ENCODE measurements at places on chromosomes 2 and 18.

GRCh38 chr2:68837861-68838341 lies 33.3 kb downstream of the BMP10 start:
- DNase-seq, result no peak

GRCh38 chr18:65610939-65611338 lies 139.9 kb upstream of the CDH7 start:
- DNase-seq, result no peak

- DNase-seq, result no peak
Measured at GRCh38 chr2:32357318-32358110, 691 bp downstream of the BIRC6 start.

DNA sequence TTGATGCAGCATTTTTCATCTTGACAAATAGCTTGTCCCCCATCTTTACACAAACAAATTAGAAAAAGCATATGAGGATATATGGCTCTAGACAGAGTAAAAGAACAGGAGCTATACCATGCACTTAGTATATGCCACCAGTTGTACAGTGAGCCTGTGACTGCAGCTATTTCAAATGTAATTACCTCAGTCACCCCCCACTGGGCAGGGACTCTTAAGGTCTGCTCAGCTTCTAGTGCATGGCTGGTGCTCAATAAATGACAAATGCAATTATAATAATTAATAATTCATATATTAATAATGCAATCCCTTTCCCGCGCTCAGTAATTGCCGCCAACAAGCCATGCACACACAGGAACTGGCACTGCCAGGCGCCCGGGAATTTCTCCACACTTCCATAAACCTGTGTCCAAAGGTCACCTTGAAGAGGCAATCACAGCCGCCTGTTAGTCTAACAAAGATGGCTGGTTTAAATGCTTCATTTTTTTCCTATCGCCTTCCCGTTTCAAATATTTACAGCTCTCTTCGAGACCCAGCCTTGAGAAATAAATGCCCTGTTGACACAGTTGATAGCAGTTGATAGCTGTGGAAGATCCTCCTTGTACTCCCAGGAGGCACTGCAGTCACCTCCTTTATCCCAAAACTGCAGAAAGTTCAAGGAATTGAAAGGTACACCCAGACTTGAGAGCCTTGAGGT lies 156.6 kb downstream of the INO80D start:
- no peak for DNase-seq

DNA sequence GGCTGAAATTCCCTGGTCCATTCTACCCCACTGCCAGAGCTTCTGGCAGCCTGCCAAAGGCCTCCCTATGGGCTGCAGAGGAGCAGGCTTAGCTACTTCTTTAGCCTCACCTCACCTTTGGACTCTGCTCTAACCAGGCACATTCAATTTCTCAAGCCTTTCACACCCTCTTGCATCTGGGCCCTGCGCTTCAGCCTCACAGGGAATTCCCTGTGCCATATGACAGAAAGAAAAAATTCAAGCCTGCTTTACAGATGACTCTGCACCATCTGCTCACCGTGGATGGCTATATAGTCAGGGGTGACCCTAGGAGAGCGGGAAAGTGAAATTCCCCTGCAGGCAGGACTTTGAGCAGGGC lies 62.5 kb downstream of the REEP1 start:
- no peak for DNase-seq

DNA sequence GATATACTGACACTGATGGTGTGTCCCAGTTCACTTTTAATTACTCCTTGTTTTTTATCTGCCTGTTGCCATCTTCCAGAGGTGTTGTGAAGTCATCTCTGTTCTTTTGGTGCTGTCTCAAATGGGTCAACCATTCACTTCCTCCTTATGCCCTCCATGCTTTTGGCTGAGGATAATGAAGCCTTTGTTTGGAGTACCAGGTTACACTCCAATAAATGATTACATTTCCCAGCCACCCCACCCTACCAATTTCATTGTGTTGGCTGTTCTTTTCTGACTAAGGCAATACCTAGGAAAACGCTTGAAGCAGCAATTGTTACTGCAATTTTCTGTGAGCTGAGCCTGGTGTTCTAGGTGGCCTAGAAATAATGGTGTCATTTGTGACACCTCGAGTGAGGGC lies 29.8 kb upstream of the ACTG2 start:
- no peak for DNase-seq

GRCh38 chr2:28358668-28359201 lies 33.9 kb upstream of the FOSL2 start:
- DNase-seq, result no peak

GRCh38 chr18:50162486-50163304 lies 32.3 kb downstream of the MYO5B start:
- DNase-seq, result no peak

DNA sequence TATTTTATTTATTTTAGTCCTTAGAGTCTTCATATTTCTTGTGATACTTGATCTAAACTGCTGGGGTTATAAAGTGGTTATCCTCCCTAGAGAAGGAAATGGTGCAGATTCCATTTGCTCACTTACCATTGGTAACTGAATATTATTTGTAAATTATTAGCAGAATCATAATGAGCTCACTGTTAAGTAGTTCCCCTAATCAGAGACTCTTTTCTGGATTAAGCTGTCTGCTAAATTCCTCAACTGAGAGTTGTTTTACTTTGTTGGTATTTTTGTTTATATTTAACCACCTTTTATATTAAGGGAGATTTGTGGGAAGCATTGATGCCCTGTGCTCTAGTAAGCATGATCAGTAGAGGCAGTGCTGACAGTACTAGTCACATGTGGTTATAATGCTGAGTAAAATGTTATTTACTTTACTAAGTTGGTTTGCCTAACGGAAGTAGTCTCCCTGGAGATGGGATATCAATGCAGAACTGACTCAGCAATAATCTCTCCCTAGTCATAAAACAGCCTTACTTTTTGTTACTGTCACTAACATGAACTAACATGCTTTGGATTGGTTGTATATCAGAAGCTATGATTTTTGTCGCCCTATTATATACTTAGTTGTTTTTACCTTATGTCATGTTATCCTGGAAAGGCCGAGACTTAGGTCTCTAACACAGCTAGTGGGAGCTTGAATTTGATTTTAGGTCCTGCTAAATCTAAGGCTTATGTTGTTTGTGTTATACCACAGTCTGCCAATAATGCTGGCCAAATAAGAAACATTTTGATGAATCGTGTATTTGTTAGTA lies 166.7 kb downstream of the MCFD2 start:
- DNase-seq, result no peak

- no peak for DNase-seq
Measured at GRCh38 chr2:207514451-207514850, 15.3 kb upstream of the CREB1 start.

DNA sequence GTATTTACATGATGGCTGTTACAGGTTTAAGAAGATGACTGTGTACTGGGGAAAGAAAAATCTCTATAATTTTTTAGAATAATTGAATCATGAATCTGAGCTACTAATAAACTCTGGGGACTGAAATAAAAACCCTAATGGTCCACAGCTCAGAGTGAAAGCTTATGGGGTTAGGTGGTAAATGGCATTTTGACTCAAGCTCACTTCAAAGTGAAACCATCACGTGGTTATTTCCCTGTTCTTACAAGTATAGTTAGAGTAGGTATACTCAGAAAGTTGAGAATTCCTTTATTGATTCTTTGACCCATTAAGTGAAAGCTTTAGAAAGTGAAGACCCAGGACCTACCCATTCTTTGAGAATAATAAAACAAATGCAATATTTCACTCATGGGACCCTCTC lies 626.2 kb upstream of the SETBP1 start:
- DNase-seq, result no peak

DNA sequence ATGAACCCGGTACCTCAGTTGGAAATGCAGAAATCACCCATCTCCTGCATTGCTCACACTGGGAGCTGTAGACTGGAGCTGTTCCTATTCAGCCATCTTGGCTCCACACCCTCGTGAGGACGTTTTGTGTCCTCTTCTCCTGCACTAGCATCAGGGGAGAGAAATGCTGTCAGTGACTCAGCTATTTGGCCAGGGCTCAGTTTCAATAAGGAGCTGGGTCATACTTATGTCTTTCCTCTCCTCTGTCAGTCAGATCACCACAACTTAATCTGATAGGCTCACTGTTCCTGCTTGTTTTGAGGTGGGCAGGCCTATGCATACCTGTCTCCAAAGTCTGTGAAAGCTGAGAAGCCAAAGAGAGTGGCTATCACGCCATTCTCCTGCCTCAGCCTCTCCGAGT lies 921.2 kb downstream of the DCC start:
- no peak for DNase-seq

GRCh38 chr2:176234156-176234555 lies 35.1 kb upstream of the MTX2 start:
- DNase-seq, result no peak

GRCh38 chr2:199465390-199465789 lies 7.7 kb upstream of the SATB2 start:
- DNase-seq, result no peak

DNA sequence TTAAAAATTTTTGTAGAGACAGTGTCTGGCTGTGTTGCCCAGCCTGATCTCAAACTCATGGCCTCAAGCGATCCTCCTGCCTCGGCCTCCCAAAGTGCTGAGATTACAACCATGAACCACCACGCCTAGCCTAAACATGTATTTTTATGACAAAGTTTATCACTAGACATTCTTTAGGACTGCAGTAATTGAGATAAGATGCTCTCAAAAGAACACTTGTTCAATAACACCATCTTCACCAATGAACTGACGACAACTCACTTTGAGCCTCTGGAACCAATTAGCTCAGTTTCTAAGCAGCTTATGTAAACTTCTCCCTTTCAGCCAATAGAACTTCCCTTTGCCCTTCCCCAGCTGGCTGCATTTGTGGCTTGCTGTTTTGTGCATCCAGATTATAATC lies 15.3 kb upstream of the PPP4R1 start:
- DNase-seq, result no peak

- DNase-seq, result peak; percentile 46
Measured at GRCh38 chr18:47204908-47205522, 28.9 kb upstream of the IER3IP1 start.

GRCh38 chr2:238114331-238114841 lies 14.2 kb downstream of the ESPNL start:
- no peak for DNase-seq

GRCh38 chr18:11946756-11947155 lies 34.6 kb upstream of the IMPA2 start:
- DNase-seq, result no peak

DNA sequence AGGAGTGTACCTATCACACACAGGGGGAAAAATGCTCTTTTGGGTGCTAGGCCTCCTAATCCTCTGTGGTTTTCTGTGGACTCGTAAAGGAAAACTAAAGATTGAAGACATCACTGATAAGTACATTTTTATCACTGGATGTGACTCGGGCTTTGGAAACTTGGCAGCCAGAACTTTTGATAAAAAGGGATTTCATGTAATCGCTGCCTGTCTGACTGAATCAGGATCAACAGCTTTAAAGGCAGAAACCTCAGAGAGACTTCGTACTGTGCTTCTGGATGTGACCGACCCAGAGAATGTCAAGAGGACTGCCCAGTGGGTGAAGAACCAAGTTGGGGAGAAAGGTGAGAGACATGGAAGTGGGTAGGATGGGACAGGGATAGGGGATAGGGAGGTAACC lies 12.2 kb downstream of the DHRS9 start:
- DNase-seq, result no peak

GRCh38 chr2:11303290-11304013 lies 41.0 kb downstream of the ROCK2 start:
- no peak for DNase-seq

GRCh38 chr2:106843001-106843909 lies 42.7 kb downstream of the ST6GAL2 start:
- no peak for DNase-seq

GRCh38 chr2:141967980-141968379 lies 162.8 kb downstream of the LRP1B start:
- DNase-seq, result no peak

- DNase-seq, result no peak
Measured at GRCh38 chr2:151157000-151157735, 104.5 kb downstream of the RBM43 start.

DNA sequence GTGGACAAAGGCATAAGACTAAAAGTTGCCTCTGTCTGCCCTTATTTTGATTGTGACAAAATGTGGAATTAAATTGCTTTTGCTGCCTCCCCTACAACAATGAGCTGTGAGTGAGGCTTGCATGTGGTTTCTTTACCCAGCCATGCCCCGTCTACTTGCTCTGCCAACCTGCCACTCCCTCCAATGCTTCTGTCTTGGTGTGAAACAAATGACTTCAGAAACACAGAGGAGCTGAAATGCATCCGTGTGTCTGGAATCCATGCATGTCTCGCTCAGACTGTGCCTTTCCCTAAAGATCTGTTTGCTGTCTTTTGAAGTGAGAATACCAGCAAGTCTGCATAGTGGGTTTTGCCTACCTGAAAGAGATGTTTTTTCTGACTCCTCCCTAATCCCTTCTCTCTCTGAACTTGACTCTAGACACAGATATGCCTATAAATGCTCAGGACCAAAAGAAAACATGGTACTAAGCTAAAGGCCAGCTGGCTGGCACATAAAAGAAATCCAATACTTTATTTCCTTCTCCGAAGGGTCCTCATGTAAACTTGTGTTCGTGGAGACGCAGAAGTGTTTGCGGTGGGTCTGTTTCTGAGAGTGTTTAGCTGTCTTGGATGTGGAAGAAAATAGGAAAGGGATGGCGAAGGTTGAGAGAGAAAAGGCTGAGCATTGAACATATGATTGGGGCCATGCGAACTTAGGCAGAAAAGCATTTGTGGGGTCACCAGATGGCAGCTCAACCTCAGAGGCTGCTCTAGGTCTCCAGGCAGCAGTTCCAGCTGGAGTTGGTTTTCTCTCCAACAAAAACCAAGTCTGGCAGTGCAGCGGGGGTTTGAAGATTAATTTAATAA lies 120.5 kb downstream of the CCBE1 start:
- no peak for DNase-seq

- no peak for DNase-seq
Measured at GRCh38 chr2:85785027-85785822, 31.4 kb downstream of the ATOH8 start.

DNA sequence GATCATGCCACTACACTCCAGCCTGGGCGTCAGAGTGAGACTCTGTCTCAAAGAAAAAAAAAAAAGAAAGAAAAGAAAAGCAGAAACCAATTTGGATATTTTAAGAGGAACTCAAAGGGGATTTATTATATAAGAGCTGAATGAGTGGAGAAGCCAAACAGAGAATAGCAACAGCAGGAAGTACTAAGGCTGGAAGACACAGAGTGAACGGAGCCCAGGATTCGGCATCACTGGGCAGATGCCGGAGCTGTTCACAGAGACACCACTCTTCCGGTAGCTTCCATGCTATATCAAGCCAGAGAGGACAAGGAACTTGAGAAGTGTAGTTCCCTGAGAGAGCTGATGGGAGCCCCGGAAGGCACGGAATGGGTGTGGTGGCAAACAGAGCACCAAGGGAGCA lies 47.0 kb upstream of the CABLES1 start:
- DNase-seq, result no peak

- no peak for DNase-seq
Measured at GRCh38 chr18:10330428-10330827, 124.0 kb upstream of the APCDD1 start.
